ENCODE measurements at places on chromosomes 6 and 20.

DNA sequence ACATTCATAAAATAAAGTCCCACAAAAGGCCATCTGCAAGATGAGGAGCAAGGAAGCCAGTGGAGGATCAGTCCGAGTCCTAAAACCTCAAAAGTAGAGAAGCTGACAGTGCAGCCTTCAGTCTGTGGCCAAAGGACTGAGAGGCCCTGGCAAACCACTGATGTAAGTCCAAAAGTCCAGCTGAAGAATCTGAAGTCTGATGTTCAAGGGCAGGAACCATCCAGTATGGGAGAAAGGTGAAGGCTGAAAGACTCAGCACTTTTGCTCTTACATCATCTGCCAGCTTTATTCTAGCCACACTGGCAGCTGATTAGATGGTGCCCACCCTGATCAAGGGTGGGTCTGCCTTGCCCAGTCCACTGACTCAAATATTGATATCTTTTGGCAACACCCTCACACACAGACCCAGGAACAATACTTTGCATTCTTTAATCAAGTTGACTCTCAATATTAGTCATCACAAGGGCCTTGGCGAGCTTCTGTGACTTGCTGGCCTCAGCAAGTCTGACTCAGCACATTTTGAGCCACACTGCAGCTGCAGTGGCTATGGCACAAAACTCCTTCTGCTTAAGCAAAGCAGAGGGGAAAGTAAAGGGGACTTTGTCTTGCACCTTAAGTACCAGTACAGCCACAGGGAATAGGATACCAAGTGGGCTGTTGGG lies 1370.3 kb upstream of the CITED2 start:
- no peak for DNase-seq

GRCh38 chr6:52000064-52000463 lies 87.3 kb downstream of the PKHD1 start:
- no peak for DNase-seq

DNA sequence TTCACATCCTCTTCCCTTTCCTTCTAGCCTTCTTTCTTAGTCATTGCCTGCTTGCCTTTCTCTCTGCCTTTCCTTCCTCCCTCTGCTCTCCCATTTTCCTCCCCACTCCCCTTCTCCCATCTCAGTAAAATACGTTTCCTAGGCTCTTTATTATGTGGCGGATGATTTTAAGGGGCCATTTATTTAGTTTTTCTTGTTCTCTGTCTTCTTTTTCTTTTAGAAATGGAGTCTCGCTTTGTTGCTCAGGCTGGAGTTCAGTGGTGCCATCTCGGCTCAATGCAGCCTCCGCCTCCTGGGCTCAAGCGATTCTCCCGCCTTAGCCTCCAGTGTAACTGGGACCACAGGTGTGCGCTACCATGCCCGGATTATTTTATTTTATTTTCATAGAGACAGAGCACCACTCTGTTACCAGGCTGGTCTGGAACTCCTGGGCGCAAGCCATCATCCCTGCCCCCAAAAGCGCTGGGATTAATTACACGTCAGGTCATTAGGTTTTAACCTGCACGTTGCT lies 1.5 kb downstream of the MTHFD1L start:
- no peak for DNase-seq

DNA sequence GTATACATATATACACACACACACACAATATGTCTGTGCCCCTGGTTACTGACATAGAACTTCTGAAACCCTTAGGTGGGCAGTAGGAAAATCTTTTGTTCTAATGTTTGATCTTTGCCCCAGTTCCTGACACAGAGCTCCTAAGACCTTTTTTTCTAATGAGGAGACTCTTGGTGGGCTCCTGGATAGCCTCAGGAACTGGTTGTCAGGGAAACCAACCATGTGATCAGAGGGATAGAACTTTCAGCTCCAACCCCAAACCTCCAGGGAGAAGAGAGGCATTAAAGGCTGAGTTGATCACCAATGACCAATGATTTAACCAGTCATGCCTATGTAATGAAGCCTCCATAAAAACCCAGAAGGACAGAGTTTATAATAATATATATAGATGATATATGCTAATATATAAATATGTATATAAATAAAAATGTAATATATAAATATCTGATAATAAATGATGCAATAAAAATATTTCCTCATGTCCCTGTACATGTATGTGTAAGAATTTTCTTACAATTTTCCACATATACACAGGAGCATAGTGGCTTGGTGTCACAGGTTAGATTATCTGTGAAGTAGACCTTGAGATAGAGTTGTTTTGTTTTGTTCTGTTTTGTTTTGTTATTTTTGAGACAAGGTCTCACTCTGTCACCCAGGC lies 93.3 kb downstream of the GPX5 start:
- no peak for DNase-seq

GRCh38 chr6:89353118-89353556 lies 615 bp upstream of the UBE2J1 start:
- no peak for DNase-seq

DNA sequence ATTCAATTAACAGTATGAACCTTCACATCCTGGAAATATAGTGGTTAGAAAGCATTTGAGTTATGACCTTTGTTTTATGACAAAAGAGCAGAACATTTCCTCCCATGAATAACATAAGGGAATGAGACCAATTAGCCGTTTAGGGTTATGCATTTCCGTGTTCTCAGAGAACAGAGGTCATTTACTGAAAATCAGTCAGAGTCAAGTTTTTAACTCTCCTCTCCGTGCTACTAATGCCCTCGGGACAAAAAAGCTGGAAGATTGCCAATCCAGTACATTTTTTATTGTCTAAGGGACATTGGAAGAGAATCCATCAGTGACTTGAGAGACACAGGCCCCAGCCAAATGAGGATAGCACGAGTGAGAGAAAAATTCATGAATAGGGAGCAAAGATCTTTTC lies 632.7 kb downstream of the RFPL4B start:
- no peak for DNase-seq

DNA sequence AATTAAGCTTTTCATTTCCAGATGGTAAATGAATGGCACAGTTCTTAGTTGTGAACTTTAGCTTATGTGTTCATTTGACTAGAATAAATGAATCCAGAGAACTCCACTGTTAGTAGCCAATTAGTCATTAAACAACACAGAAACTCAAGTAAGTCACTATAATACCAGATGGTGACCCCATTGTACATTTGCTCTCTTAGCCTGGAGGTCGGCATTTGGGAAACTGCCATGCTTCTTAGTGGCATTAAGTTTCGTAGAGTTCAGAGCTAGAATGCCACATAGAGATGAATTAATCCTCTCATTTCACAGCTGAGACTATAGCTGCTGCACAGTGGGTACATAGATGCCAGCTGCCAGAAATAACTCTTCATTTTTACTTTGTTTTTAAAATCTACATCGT lies 10.8 kb upstream of the DTNBP1 start:
- no peak for DNase-seq

- no peak for DNase-seq
These were observed 90.4 kb downstream of the MAP3K7 start for GRCh38 chr6:90496258-90497016.

DNA sequence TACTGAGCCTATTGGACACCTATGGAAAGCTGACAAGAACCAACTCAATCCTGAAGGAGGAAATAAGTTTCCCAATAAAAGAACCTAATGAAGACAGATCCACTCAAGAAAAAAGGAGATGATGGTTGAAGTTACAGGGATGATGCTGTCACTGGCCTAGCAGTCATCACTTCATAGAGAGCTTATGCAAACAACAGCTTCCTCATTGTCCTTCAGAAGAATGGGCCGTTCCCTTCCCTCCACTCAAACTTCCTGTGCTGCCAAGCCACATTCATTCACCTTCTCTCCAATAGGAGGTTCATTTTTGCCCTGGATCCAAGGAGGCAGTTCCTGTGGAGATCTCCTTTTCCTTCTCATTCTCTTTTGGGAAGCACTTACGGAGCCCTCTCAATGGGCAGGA lies 13.8 kb upstream of the PM20D2 start:
- DNase-seq: no peak

Measured in tibial nerve (tissue), 4 donors.